SHP77 (cell line): ENCODE measurements at places on chromosomes 1 and 21.

DNA sequence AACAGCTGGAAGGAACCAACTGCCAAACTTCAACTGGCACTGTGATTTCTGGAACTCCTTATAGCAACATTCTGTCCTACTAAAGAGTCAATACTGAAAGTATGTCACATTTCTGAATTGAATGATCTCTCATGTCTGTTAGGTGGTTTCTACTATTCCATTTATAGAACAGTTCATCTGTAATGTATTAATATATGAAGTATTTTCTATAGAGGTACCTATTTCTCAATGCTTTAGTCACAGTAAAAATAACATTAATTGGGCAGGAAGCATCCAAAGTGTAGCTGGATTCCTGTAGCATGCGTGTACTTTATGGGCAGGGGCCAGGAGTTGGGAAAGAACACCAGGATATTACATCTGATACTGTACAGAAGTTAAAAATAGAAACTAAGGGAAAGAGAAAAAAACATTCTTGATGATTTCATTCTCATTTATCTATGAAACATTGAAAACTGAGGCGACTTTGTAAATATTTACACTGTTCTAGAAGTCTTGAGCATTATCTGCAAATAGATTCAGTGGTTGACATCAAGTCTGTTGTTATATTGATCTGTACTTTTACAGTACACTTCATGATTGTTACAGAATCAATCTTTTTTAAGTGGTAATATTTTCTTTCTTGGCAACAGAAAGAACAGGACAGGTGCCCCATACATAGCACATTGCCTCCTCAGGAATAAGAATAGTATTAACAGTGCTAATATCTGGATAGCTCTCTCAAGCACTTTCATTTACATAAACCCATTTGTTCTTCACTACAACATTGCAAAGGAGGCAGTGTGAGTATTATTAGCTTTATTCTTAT, 6.2 kb upstream of the ZNF281 start:
- no peak for DNase-seq

DNA sequence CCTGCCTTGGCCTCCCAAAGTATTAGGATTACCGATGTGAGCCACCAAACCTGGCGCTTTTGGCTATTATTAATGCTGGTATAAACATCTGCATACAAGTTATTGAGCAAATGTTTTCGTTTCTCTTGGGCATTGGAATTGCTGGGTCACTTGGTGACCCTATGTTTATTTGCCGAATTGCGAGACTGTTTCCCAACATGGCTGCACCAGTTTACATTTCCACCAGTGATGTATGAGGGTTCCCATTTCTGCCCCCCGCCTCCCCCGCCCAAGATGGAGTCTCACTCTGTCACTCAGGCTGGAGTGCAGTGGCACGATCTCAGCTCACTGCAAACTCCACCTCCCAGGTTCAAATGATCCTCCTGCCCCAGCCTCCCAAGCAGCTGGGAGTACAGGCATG, 20.9 kb downstream of the SFPQ start:
- DNase-seq, result no peak

GRCh38 chr1:164618202-164618564, 59.2 kb downstream of the PBX1 start:
- no peak for DNase-seq

DNA sequence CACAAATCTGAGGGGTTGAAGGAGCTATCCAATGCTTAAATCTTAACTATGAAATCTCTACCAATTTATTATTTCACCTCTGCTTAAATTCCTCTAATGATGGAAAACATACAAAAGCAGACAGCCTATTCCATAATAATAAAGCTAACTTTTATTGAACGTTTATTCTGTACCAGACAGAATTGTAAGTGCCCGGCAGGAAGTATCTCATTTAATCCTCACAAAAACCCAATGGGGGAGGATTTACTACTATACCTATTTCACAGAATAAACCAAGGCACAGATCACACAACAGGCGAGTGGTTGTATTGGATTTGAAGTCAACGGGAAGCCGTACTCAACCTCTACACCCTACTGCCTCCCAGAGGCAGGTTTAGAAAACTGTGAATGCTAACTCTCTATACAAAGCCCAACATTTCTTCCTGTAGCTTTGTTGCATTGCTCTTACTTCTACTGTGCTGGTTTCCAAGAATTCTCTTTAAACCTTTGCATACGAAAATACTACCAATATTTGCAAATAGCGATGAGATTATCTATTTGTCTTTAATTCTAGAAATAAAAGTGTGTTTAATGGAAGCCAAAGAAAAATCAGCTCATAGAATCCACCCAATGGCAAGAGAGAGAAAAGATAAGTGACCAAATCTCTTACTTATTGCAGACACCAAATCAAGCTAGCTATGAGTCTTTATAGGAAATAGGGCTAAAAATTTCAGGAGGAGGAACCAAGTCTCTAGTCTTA, 33.5 kb upstream of the C1orf53 start:
- DNase-seq, result peak; percentile 54

DNA sequence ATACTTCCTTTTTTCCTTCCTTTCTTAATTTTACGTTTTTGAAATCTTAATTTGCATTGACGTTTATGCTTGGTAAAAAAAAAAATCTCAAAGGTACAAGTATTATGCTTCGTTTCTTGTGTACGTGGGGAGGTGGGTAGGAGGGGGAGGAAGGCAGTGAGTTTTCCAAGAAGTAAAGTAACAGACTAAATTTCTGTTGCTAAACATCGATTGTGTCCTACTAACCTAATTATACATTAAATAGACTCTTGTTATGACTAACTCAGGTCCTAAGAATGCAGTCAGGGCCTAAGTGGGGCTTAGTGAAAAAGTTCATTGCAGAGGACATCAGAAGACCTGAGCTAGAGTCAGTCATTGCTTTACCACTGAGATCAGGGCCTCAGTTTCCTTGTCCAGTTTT, 17.5 kb downstream of the NEK7 start:
- DNase-seq, result no peak

- DNase-seq, result no peak
These were observed 155.4 kb downstream of the CLEC20A start for GRCh38 chr1:178341261-178341956.
